ENCODE measurements at places on chromosomes 1 and 21.

GRCh38 chr1:59415286-59415850 lies 118.5 kb downstream of the FGGY start:
- DNase-seq: no peak

DNA sequence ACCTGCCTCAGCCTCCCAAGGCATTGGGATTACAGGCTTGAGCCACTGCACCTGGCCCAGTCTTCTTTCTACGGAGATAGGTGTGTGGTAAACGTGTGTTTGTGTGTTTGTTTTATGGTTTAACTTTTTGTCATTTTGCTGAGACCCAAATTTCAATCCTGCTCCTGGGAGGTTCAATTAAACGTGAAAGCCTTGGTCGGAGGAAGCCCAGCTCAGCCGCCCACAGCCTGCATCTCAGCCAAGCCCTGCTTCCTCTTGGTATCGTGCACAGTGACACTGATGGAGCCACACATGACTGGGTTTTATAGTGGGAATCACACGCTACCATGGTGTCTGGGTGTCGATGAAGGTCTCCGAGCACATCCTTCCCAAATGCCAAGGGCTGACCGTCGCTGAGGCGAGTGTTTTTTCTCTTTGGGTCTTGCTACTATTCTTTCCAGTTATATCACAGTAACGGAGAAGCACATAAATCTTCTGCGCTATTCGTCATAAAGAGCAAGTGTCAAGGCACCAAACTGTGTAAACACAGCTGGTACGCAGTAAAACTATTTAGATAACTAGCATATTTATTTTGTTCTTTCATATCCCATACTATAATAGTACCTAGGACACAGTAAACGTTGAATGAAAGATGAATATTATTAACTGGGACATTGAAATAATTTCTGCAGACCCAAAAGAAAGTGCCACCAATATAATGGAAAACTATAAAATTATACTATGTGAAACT lies 39.3 kb downstream of the HLCS start:
- no peak for DNase-seq

DNA sequence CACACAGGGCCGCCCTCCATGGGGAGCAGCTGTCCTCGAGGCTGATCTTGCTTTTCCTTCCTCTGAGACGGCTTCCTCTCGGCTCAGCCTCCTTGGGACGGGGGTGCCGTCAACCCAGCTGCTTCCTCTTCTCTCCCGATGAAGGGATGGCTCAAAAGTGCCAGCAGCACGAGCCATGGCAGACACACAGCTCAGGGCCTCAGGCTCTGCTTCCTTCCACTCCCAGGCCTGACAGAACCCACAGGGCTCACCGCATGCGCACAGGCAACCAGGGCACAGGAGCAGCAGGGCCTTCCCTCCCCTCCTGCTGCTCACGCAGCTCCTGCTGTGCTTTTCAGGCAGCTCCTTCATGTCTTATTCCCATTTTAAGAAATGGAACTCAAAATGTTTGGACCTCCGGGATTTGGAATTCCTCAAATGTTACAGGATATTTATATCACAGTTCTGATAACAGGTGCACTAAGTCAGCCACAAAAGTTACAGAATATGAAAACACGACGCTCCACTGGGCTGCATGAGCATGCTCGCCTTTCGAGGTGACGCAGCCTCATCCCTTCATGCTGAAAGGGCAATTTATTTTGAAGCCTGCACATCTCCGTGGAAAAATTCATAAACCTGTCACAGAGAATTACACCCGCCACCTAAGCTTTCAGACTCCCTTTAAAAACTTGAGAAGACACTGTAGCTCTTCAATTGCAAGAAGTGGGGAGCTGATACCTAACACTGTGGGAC lies 84.4 kb downstream of the HSF2BP start:
- DNase-seq: no peak

DNA sequence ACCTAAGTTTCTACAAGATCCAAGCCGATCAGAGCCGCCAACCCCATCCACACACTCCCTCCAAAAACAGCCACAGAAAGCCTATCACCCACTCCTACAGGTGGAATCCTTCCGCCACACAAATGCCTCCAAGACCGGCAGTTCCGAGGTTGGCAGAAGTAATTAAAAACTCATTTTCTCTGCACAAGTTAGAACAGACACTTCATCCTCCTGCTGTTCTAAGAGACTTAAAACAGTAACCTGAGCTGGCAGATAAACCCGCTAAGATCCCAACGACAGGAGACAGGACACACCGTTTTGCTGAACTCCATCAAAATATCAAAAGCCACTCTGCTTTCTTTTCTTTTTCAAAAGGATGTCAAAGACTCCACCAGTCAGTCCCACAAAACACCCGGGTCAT lies 2.8 kb downstream of the SSBP3 start:
- DNase-seq: no peak

- DNase-seq: no peak
These were observed 12.9 kb upstream of the SHCBP1L start for GRCh38 chr1:182965861-182966260.

- DNase-seq: no peak
These were observed 8.0 kb upstream of the SELE start for GRCh38 chr1:169741666-169742394.

Data from stimulated activated CD8-positive, alpha-beta memory T cell treated with anti-CD3 and anti-CD28 coated beads, Interleukin-4, amount 100 ng/mL, for 1 hour (primary cell).